ENCODE measurements at places on chromosomes 1 and 21.

- no peak for DNase-seq
Measured at GRCh38 chr1:2894381-2895041, 93.0 kb upstream of the TTC34 start.

- peak; percentile 66 for DNase-seq
Measured at GRCh38 chr1:6489799-6490180, 1.7 kb downstream of the PLEKHG5 start.

DNA sequence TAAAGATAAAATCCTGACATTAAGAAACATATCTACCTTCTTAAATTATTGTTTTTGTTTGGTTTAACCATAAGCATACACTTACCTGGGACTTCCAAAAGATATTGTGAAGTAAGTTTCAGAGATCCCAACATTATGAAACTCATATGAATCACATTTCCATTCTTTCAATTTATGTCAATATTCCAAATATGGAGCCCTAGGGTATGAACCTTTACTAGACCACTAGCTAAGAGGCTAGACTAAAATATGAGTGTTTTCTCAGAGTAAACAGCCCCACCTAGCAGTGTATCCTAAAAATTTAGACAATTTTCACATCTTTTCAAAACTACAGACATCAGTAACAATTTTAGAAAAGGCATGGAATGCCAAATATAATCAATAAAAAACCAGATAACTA lies 24.4 kb downstream of the SCAF4 start:
- no peak for DNase-seq

DNA sequence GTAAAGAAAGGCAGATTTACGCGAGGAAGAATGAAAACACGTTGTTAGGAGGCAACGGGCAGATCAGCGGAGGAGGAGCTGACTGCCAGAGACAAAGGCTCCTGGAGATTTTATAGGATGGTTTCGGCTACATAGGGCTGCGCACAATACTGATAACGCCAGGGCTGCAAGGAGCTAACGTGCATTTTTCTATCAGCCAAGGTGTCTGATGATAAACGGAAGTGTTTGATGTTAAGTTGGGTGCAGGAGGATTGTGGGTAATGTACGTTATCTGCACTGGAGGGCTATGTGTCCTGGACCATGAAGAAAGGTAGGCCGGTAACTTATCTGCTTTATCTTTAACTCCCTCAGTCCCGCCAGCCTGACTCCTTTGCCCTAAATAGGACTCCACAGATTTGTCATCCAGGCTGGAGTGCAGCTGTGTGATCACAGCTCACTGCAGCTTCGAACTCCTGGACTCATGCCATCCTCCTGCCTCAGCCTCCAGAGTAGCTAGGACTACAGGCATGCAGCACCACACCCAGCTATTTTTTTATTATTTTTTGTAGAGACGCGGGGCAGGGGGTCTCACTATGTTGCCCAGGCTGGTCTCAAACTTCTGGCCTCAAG lies 29.6 kb downstream of the SETD4 start:
- no peak for DNase-seq

DNA sequence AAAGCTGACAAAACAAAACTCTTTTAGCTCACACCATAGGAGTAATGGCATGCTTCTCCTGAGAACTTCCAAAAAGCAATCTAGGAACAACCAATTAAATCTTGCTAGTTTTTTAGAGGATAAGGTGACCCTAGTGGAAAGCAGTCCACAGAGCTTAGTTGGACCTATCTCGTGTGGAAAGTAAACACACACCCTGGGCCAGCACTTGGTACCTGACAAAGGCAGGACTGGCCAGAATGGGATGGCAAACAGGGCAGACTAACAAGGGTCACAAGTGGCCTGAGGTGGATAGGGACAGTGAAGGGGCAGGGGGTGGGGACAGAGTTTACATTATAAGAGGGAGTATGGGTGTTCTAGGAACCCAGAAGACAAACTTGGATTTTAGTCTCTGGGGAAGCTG lies 22.0 kb downstream of the FMO4 start:
- no peak for DNase-seq

GRCh38 chr1:220458936-220459335 lies 69.0 kb upstream of the MARK1 start:
- DNase-seq: no peak

DNA sequence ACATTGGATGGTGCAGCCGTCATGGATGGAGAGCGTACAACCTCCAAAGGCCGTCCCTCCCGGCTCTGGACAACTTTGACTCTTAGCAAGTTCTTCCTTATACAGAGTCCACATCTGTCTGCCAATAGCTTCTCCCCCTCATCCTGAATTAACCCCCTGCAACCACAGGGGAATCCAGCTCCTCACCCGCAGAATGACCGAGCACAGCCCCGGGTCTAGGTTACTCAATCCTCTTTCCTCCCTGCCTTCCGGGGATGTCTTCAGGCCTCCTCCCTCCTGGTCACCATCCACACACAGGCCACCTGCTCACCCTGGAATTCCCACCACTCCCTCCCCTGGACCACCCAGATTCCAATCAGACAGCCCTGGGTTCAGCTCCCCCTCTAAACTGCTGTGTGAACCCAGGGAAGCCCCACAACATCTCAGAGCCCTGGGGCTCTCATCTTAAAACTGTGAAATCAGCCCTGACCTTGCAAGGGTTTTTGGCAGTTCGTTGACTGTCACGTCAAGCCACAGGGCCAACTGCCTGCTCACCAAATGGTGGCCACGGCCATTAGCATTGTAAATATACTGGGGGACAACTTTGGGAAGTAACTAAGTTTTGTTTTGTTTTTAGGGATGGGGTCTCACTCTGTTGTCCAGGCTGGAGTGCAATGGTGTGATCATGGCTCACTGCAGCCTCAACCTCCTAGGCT lies 54.2 kb downstream of the HSPG2 start:
- DNase-seq: no peak

DNA sequence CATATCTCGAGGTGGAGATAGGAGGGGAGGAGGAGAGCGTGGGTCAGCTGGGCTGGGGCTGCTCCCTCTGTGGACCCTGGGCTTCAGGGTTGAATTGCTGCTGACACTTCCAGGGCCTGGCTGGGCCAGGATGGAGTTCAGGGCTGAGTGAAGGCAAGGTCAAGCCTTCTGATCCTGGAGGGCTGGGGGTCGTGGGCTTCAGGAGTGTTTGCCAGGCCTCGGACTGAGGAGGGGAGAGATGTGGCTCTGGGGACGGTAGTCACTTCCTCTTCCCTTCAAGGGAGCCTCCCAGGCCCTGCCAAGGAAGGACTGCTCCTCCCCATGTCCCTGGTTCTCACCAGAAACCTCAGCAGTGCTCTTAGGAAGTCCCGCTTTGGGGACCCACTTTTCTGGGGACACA lies 12.1 kb upstream of the FAM131C start:
- DNase-seq: no peak

Data from hematopoietic multipotent progenitor cell treated with erythropoietin and hydrocortisone succinate and interleukin-3 and kit ligand, for 17 days (in vitro differentiated cells).